Iris pigment epithelial cell (primary cell): ENCODE measurements at places on chromosomes 2 and 18.

DNA sequence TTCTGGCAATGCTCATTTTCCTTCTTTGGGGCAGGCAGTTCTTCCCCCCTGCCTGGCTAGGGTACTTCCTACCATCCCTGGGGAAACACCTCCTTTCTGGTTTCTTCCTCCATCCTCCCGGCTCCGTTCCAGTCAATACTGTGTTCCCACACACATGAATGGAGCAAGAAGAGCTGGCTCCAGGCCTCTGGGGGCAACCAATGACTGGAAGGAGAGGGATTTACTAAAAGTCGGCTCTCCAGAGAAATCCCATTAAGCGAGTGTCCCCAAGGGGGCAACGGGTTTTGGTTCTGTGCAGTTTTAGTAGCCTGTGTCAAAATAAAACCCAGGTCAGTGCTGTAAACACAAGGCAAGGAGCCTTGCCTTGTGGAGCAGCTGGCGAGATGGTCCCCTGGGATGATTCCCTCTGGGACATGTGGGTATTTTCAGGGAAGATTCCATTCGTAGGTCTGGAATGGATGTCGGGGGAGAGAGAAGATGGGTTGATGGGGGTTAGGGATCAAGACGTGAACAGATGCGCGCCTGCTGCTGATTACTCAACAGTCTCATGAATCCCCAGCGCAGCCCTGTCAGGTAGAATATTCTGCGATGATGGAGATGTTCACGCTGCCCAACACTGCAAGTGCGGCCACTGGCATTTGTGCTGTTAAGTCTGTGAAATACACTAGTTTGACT lies 32.0 kb downstream of the EMILIN2 start:
- no peak for DNase-seq

DNA sequence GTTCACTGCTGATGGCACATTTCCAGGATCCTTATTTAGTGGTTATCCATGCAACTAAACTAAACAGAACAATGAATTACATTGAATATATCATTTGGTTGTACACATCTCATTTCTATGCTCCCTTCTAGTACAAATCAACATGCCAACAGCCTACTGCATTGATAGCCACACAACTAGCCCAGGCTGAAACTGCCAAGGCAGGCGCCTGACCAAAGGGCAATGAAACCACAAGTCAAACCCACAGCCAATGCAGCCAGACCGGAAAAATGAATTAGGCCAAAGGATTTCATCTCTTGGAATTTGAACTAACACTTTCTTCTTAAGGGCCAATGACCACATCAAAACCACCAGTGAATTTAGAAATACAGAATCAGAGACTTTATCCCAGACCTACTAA lies 196.4 kb downstream of the NOL4 start:
- DNase-seq: peak; percentile 24

DNA sequence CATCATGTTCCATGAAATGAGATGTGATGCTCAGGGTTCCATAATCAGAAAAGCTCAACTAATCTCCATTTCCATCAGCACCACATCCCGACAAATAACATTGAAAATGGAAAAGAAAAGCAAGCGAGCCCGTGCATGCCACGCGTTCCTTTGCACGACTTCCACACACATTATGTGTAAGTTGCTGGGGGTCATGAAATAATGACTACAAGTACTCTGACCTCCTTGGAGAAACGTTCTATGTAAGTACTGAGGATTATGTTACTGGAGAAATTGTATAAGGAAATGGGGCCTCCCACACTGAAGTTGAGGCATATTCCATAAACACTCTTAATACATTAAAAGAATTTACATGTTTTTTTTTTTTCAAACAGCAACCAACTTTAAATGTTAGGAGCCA lies 38.3 kb downstream of the CCBE1 start:
- no peak for DNase-seq

- peak; percentile 58 for DNase-seq
Observed at GRCh38 chr2:170324640-170325046, 146.7 kb downstream of the MYO3B start.

GRCh38 chr2:145752091-145752806 lies 1232.3 kb upstream of the ZEB2 start:
- peak; percentile 93 for DNase-seq

DNA sequence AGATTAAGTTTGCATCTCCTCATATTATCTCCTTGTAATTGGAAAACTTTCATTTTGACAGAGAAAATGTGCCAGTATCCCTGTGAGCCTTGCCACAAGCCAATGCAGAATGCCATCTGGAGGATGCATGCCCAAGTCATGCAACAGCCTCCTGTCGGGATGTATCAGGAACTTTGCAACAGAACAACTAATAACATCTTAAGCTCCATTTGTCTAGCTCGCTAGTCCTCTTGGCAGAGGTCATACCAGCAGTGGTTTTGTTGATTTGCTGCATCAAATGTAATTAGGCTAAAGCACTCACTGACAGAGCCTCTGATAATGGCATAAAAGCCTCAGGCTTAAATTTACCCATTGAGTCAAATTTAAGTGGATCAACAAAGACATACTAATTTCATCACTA lies 125.8 kb downstream of the UBE2E3 start:
- peak; percentile 42 for DNase-seq

DNA sequence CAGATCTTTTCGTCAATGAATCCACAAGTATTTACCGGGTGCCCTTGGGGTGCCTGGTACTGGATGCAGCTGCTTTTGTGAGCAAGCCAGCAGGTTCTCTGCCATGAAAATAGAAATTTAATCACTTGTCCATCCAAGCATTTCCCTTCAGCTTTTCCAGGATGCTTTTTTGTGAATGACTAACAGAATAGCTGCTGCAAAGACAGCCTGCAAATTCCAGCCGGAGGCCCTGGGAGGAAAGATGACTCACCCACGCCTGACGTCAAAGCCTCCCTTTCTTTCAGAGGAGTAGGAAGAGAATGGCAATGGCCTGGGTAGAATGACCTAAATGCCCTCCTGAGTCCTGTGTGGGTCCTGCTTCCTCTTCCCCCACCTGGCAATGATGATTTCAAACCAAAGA lies 111.9 kb downstream of the AP1S3 start:
- peak; percentile 97 for DNase-seq

DNA sequence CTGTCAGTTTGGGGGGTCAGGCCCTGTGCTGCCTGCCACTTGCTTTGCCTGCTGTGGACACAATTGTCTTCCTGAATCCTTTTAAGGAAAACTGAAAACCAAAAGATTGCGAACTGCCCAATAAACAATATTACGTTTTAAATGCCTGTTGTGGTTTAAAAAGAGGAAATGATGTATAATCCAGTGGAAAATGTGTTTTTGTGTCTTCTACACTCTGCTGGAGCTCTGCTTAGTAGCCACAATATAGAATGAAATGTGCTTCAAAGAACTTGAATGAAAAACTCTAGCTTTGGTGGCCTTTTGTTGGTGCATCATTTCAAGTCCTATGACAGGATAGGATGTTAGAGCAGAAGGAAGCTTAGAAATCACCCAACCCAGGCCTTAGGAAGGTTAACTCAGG lies 23.2 kb upstream of the CABYR start:
- DNase-seq: no peak

DNA sequence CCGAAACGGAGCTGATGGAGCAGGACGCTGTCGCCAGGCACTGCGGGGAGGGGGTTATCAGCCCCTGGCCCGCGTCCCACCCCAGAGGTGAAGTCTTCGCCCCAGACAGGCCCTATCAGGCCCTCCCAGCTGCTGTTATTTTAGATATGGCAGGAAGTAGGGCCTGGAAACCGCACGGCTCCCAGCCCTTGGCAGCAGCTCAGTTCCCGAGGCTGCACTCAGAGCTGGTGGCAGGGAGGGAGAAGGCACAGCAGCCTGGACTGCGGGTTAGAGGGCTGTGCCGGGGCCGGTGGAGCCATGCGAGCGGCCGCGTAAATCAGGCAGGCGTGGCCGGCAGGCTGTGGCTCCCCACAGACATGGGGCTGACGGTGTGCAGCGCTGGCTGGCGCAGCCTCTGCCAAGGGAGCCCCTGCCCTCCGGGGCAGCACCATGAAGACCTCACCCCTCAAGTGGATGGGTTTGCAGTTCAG lies 111.4 kb downstream of the NFATC1 start:
- DNase-seq: peak; percentile 67

DNA sequence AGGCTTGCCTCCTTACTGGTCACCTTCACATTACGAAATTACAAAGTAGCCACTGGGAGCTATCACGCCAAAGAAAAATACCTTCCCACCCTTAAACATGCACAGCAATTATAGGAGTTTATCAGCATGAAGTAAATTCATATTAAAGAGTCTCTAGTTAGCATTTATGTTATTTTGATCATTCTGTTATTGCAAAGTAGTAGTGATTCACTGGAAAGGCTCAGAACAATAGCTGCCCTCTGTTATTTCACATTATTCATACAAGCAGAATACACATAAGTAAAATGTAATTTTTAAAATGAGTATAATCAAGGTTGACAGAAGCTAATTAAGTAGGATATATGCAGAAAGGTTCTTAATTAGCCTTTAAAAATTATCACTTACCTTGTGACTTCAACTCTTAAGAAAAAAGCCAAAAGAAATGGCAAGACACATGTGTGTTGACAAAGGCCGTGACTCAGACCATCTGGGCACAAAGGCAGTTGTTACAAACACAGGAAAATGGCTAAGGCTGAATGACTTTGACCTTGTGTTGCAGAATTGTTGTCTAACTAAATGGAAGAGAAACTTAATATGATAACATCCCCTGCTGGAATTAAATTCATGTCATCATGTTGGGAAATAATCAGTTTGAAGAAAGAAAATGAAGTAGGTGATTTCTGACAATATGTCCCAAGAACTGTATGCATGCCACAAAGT lies 108.3 kb downstream of the ARL6IP6 start:
- no peak for DNase-seq

GRCh38 chr2:71215447-71215846 lies 11.5 kb downstream of the PAIP2B start:
- DNase-seq: no peak

GRCh38 chr18:14933964-14934363 lies 186.0 kb downstream of the ANKRD30B start:
- no peak for DNase-seq

- no peak for DNase-seq
Observed at GRCh38 chr2:27039871-27040270, 7.1 kb downstream of the TMEM214 start.

DNA sequence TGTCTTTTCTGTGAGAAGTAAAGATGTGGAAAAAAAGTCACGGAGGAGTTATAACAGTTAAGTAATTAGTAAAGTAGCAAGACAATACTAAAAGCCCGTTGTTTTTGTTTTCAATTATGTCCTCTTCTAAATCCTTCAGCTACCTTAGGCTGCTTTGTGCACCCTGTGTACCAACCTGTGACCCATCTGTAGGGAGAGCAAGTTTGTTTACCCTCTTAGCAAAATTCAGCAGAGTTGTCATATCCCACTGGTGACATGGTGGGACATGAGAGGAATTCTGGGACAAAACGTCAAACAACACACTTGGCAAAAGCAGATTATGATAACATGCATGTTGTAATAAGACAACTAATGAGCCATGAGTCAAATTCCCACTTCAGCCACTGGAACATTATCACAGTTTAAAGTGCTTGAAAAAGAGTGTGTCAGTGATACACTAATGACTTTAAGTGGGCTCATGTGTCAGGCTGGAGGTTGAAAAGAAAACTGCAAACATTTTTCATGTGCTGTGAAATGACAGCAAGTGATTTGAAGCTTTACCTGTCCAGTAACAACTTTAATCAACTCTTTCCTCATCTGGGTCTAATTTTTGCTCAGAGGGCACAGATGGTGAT lies 392.8 kb upstream of the ACVR2A start:
- no peak for DNase-seq

DNA sequence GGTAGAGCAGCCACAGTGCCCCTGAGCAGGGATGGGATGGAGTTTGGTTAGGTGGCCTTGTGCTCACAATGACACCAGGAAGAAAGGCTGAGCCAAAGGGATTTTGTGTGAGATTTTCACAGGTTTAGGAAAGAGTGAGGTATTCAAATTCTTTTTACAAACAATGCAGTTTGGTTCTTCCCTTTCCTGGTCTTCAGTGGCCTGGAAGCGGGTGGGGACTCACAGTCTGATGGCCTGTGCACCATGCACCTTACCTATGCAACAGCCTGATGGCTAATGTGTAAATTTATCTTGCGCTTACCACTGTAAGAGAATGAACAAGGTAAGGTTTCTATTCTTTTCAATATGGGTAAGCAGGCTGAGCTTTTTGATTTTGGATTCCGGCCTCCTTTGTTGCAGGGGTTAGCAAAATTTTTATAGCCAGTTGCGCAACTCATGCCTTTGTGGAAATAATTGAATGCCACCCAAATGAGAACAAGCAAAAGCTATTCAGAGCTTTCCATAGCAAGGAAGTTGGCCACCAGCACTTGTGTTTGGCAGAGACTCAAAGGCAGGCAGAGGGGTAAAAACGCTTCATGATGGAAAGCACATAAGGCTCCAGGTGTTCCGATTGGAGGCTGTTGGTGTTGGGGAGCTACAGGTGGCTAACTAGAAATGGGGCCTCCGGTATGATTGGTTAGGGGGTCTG lies 23.8 kb upstream of the IL1R2 start:
- DNase-seq: no peak

DNA sequence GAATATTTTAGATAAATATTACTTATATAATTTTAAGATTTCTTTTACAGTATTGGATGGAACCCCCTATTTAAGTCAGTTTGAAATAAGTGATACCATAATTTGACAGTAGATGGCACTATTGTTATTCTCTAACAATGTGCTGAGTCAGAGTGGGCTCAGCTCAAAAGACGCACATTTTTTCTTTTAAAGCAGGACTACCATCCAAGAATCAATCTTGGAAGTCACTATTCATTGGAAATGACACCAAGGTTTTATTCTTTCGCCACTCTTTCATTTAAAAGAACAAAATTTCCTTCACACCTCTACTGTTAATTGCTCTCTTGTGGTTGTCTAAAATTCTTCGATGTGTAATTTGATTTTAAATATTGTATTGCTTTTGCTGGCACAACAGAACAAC lies 32.6 kb upstream of the SPAG16 start:
- DNase-seq: peak; percentile 79

DNA sequence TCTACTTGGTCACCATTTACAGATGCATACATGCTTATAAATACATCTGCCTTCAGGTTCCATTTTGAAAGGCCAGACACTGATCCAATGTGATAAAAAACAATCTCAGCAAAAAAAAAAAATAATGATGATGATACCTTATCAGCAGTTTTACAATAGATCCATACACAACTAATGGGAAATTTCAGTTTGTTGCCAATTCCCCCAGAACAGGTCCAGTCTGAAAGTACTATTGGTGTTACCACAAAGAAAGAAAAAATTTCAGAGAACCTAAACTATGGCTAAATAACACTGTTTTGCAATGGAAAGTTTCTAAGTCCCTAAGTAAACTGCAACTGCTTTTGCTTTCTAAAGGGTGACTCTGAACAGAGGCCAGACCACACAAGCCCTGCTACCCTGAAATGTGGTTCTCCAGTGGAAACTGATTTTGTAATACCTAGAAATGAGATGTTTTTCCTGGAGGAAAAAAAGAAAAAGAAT lies 54.1 kb downstream of the LPIN2 start:
- DNase-seq: peak; percentile 93
